ENCODE measurements at places on chromosomes 3 and 15. TPM values are rescaled to one million over a fixed set of nuclear protein-coding genes. Genes with fewer than 3 reads are reported as not detected.

PSTPIP1 gene
- 225 TPM for total RNA-seq

GRCh38 chr3:184531626-184532280 is 29.8 kb upstream of the EPHB3 start:
- H3K36me3 ChIP-seq: no peaks in the 10 kb centered on the region
- no peak overlapping the region for H3K4me3 ChIP-seq
- H3K27me3 ChIP-seq: no peaks in the 10 kb centered on the region
- DNase-seq: no peak
- H3K27ac ChIP-seq: no peak overlapping the region

DNA sequence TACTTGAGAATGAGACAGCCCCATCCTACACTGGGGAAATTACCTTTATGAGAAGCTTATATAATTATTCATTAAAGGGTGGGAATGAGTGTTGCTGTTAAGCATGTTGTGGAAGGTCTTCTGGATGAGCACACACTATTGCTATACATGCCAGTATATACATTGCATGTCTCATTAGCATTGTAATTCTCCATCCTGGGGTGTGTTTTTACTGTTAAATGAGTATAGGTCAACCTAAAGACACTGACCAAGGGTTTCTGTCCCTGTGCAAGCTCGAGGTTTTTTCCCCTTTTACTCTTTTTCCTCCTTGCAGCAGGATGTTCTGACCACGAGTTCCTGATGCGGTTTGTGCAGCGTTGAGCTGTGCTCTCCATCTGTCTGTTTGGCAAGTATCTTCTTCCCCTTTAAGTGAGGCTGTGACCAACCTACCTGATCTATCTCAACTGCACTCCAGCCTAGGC is 7.2 kb upstream of the IVD start:
- no peak overlapping the region for H3K4me3 ChIP-seq
- peaks cover 14% of the 10 kb centered on the region for H3K4me1 ChIP-seq
- H3K36me3 ChIP-seq: no peaks in the 10 kb centered on the region
- H3K27me3 ChIP-seq: no peaks in the 10 kb centered on the region
- no peak for DNase-seq

- H3K27me3 ChIP-seq: no peaks in the 10 kb centered on the region
- no peak for DNase-seq
- H3K27ac ChIP-seq: no peak overlapping the region
- H3K4me3 ChIP-seq: no peak overlapping the region
Measured at GRCh38 chr3:37981348-37981664, 9.3 kb upstream of the VILL start.

DNA sequence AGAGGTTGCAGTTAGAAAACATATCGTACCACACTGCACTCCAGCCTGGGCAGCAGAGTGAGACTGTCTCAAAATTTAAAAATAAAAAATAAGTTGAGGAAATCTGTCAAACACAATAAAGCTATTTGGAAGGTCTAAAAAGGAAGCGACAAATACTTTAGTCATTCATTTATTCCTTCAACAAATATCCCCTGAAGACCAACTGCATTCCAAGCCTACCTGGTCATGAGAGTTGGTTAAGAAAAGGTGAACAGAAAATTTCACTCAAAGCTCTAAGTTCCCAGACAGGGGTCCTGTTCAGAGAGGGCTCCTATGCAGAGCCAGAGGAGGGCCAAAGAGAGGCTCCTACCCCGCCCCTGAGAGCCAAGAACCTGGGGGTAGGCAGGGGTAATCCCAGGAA is 15.4 kb upstream of the PRKAR2A start:
- no peak for DNase-seq
- no peak overlapping the region for H3K27ac ChIP-seq
- no peaks in the 10 kb centered on the region for H3K4me1 ChIP-seq
- H3K4me3 ChIP-seq: no peak overlapping the region
- peaks cover 22% of the 10 kb centered on the region for H3K36me3 ChIP-seq
- no peaks in the 10 kb centered on the region for H3K27me3 ChIP-seq

- H3K4me3 ChIP-seq: no peak overlapping the region
- H3K27ac ChIP-seq: no peak overlapping the region
- DNase-seq: no peak
- peaks cover 4% of the 10 kb centered on the region for H3K36me3 ChIP-seq
- H3K4me1 ChIP-seq: no peaks in the 10 kb centered on the region
- no peaks in the 10 kb centered on the region for H3K27me3 ChIP-seq
Measured at GRCh38 chr3:113329757-113330156, 111.5 kb downstream of the CFAP44 start.

All from CD4-positive, alpha-beta memory T cell (primary cell).